ENCODE measurements at places on chromosomes 6 and 20.

DNA sequence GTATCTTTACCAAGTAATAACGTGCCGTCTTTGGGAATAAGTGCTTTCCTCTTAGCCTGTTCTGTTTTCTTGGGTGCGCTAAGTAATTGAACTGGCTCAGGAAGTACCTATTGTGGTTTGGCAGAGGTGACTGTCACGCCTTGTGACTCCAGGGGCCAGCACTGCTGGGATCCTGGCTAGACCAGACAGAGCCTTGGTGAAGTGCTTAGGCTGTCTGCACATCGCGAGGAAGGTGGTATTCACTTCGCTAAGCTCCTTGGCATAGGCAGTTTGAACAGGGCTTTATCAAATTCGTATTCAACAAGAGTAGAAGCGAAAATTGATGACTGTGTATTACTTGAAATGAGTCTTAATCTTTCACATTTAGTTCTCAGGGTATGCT, 17.6 kb downstream of the PRDM1 start:
- peak; percentile 47 for DNase-seq

DNA sequence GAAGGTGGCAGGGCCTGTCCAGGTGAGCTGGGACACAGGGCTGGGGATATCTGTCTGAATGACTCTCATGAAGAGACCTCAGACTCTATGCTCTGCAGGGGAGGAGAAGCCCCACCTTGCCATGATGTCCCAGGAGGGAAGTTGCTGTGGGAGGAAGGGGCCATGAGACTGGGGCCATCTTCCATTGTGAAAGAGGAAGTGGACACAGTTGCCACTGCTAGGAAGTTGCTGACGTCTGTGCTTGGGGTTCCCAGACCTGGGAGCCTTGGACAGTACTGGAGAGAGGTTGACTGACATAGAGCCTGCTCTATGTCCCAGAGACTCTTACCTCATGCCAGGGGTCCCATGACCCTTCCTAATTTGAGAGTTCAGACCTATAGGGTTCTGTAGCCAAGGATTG, 24.5 kb downstream of the SIRPB1 start:
- no peak for DNase-seq

- DNase-seq = no peak
Measured at GRCh38 chr6:169452117-169452868, 198.6 kb upstream of the THBS2 start.

DNA sequence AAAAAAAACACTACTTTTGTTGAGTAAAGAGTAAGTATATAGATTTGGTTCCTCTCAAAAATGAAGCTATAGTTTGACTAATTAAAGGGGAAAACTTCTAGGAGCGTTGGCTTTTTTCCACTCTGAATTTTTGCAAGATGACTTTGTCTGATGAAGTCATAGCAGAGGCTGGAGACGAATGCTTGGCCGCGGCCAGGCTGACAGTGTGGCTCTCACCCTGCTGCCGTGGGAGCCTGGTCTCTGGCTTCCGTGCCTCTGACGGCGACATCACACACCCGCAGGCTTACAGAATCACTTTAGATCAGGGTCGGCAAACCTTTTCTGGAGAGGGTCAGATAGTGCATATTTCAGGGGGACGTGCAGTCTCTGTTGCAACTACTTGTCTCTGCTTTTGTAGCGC, 145.0 kb downstream of the PHACTR3 start:
- no peak for DNase-seq

GRCh38 chr6:117194978-117195377, 70.4 kb upstream of the VGLL2 start:
- DNase-seq = no peak

GRCh38 chr6:37967651-37968050, 148.1 kb downstream of the ZFAND3 start:
- no peak for DNase-seq

DNA sequence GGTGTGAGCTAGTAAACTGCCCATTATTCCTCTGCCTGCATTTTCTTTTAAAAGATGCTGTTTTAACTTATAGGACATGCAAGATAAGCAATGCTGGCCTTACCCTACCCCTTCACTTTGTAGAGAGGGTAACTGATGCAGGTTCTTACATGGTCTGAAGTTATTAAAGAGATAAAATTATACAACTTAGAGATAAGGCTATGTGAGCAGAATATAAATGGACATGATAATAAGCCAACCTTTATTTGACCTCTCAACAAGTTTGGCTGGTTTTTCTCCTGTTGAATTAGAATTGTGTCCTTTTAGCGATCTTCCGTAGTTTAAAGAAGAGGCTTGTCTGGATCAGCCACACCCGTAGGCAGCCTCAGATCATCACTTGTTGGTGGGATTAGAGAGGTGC, 377.0 kb downstream of the BTBD3 start:
- DNase-seq = no peak

GRCh38 chr6:167091805-167092107, 31.1 kb upstream of the CCR6 start:
- no peak for DNase-seq

- no peak for DNase-seq
Measured at GRCh38 chr6:28446818-28447511, 3.7 kb upstream of the ZSCAN23 start.

GRCh38 chr20:21614980-21615379, 90.5 kb upstream of the PAX1 start:
- no peak for DNase-seq

- DNase-seq = no peak
Measured at GRCh38 chr6:134880487-134881190, 69.3 kb downstream of the ALDH8A1 start.

GRCh38 chr6:10559522-10560152, 38.5 kb downstream of the GCNT2 start:
- no peak for DNase-seq

- DNase-seq = no peak
Measured at GRCh38 chr6:36109092-36109491, 21.2 kb upstream of the MAPK13 start.

GRCh38 chr20:53292347-53292746, 301.3 kb downstream of the ZNF217 start:
- DNase-seq = no peak

DNA sequence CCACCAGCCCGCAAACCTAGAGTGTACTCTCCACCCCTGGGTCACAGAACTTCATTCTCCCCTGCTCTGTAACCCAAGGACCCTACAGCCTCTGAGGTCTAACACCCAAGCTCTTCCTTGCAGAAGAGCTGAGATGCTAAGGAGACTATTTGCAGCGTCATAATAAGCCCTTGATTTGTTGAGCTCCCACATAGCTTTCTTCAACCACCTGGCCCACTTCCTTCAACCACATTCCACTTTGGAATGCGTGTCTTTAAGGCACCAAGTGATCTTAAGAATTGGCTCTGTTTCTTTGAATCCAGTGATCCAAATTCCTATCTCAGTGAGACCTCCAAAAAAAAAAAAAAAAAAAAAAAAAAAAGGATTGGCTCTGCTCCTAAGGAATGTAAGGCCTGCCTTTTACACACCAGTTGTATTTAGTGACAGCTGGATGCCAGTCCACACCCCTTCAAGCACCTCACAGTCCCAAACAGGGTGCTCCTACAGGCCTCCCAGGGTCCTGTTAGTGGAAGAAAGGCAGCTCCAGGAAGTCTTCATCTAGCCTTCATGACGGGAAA, 106.2 kb downstream of the UBE3D start:
- no peak for DNase-seq

DNA sequence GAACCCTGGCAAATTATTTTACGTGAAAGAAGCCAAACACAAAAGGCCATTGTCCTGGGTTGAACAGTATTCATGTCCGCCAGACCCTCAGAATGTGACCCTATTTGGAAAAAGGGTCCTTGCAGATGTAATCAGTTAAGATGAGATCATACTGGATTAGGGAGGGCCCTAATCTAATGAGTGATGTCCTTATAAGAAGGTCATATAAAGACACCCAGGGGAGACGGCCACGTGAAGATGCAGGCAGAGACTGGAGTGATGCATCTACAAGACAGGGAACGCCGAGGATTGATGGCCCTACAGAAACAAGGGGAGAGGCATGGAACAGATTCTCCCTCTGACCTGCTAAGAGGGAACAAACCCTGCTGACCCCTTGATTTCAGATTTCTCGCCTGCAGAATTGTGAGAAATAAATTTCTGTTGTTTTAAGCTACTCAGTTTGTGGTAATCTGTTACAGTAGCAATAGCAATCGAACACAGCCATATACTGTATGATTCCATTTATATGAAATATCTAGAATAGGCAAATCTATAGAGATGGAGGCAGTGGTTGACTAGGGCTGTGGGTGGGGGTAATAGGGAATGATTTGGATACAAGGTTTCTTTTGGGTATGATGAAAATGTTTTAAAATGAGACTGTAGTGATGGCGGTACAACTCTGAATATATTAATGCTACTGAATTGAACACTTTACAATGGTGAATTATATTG, 132.9 kb upstream of the NUP153 start:
- no peak for DNase-seq

GRCh38 chr20:48834278-48834677, 6.5 kb upstream of the PREX1 start:
- DNase-seq = no peak

- no peak for DNase-seq
Measured at GRCh38 chr6:28941684-28942448, 18.1 kb upstream of the TRIM27 start.

DNA sequence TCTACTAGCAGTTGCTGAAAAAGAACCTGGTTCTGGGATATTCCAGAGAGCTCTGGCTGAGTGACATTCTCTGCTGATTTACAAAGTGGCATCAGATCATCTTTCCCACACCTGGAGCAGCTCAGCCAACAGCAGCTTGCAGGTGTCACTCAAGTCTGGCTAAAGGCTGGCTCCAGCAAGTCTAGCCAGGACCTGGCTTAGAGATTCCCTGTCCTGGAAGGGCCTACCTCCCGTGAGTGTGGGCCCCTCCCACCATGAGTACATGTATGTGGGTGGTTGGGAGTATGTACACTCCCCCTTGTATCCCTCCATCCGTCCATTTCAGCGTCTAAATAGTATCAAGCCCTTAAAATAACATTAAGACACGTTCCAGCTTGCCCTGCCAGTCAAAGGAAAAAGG, 539.3 kb upstream of the ID4 start:
- no peak for DNase-seq

GRCh38 chr6:105780146-105780860, 305.8 kb upstream of the PRDM1 start:
- DNase-seq = no peak

GRCh38 chr6:16683641-16684194, 77.5 kb downstream of the ATXN1 start:
- DNase-seq = no peak

- DNase-seq = peak; percentile 74
Measured at GRCh38 chr6:27873021-27873940, 38.9 kb downstream of the OR2B2 start.

- DNase-seq = no peak
Measured at GRCh38 chr6:97850458-97851212, 567.6 kb upstream of the MMS22L start.

DNA sequence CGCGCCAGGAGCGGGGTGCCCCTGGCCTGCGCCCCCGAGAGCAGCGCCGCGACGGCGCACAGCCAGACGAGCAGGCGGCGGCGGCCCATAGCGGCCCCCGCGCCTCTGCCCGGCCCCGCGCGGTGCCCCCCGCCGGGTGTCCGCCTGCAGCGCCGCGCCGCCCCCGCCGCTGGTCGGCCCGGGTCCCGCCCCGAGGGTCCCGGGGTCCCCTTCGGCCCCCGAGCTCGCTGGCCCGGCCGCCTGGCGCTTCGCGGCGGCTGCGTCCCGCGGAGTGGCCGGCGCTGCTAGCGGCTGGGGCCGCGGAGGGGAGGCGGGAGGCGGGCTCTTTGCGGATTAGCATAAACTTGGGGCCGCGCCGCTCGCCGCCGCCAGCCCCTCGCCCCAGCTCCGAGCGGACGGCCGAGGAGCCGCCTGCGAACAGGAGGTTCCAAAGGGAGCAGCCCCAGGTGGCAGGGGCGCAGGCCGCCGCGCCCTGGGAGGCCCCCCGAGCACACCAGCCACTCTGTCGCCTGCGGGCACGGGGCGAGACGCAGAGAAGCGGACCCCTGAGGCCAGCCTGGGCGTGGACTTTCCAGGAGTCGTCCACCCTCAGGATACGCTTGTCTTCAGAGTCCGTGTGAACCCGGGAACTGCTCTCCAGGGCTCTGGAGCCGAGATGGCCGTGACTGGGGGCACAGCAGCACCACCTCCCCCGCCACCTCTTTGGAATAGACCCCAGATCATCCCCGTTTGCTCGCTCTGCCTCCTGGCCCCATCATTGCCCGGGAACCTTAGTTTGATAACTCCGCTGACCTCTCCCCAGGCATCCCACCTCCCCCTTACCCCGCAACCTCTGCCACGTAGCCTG, at the start of gene EMILIN3:
Gene EMILIN3 (minus strand): TSS at position 273 of the 847 bp plus-strand sequence. CDS start 184 bp downstream, at position 89.
- DNase-seq = no peak

- DNase-seq = no peak
Measured at GRCh38 chr20:40255365-40255764, 433.7 kb downstream of the MAFB start.

GRCh38 chr20:23449421-23449820, 3.3 kb downstream of the CST11 start:
- no peak for DNase-seq

- no peak for DNase-seq
Measured at GRCh38 chr6:17962436-17963031, 24.9 kb downstream of the KIF13A start.

DNA sequence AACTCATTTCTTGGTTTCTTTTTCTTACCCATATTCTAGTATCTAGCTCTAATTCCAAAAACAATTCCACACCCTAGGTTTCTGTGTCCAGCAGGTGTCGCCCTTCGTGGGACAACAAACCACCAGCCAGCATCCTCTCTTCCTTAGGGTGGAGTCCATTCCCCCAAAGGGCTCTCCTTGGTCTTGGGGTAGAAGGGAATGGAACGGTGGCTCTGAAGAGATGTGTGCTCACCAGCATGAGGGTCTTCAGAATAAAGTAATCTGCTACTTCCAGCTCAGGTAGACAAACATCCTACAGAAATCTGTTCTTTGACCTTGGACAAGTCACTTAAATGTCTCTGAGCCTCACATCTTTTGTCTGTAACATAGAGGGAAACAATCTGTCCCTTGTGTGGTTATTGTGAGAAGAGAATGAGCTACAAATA, 7.2 kb downstream of the HLA-DMB start:
- peak; percentile 85 for DNase-seq

DNA sequence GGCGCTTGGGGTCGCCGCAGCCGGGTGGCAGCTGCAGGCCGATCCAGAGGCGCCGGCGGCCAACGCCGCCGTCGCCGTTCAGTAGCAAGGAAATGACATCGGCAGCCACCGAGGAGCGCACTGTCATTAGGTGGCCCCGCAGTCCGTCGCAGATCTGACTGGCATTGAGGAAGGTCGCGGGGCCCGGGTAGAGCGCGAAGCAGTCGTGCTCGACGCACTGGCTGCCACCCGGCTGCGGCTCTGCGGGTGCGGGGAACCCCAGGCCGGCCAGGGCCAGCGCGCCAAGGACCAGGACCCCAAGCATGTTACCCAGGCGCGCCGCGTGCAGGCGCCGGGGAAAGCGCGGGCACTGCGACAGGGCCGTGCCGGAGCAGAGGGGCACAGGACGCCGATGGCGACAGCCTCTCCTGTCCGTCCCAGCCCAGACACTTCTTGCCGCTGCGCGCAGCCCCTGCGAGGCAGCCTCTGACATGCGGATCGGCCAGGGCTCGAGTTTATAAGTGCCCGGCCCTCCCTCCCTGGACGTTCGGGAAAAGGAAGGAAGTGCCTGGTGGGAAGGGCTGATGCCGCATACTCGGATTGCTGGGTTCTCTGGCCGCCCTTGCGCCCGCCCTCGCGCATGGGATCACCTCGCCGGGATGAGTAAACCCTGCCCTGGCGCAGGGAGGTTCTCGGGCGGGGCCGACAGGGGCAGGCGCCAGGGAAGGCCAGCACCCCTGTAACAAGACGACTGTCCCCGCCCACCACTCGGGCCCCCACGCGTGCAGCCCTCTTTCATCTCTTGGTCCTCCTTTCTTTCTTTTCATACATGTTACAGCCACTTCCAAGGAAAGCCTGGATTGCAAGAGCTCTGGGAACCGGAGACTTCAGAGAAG, at the start of gene THBD:
Gene THBD (minus strand): TSS at position 472 of the 875 bp plus-strand sequence. CDS start 168 bp downstream, at position 304.
- no peak for DNase-seq

GRCh38 chr6:130162421-130162820, 60.3 kb downstream of the SAMD3 start:
- DNase-seq = no peak
